ENCODE measurements at places on chromosomes 7 and 10.

- no peak for DNase-seq
Observed at GRCh38 chr10:89069589-89069988, 79.0 kb downstream of the FAS start.

DNA sequence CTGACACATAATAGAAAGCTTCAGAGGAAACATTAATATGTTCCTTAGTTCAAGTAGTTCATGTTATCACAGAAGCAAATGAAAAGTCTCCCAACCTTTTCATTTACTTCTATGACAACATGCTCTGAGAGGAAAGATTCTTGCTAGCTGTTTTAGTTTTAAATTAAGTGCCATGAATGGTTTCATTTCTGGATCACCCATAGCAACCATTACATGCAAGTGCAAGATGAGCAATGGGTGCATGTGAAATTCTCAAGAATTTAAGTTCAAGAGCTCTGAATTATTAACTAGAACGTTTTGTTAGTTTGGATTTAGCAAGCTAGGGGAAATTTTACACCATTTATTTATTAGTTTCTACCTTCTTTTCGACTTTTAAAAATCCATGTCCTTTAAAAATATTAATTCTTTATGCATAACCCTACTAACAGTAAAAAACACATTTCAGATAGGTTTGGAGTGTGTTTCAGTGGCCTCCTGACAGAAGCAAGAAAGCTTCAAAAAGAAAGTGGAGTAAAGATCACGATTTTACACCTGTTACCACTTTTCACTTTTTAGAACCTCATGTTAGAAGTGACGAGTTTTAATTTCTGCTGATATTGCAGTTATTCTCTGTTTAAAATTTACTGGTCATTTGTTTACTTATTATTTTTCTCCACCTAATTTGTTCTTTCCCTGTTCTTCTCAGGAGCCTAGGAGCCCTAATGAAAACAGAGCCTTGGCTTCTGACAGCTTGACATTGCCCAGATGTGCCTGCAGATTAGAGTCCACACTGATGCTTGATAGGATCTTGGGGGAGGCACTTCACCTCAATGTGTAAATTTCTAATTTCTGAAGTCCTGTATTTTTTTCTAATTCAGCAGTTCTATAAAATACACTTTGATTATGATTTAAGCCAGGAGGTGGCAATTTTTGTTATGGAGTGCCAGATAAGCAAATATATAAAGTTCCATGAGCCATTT is 995.3 kb upstream of the PHF14 start:
- no peak for DNase-seq

- DNase-seq, result no peak
Observed at GRCh38 chr7:101628522-101628921, 574 bp downstream of the MYL10 start.

- no peak for DNase-seq
Observed at GRCh38 chr10:58384095-58384494, 1.1 kb upstream of the TFAM start.

DNA sequence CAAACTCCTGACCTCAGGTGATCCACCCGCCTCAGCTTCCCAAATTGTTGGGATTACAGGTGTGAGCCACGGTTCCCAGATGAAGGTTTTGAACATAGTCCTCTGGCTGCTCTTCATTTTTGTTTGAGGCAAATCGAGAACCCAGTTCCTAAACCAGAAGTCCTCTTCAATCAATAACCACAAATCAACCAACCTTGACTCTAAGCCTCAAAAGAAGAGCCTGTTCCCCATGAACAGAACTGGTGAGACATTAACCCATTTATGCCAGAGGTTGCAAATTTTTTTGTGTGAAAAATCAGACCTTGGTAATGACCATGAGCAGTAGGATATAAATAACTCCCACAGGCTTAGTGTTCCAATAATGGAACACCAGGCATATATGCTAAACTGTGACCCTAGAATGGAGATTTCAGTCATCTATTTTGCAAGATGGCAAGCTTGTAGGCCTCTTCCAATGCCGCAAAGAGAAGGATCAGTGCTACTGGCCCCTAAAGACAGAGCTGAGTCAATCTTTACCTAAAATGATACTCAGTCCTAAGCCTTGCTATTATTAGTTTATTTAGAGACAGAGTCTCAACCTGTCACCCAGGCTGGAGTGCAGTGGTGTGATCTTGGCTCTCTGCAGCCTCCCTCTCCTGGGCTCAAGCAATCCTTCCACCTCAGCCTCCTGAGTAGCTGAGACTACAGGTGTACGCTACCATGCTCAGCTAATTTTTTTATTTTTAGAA is 15.9 kb downstream of the KPNA7 start:
- no peak for DNase-seq

GRCh38 chr10:35165136-35165535 is 38.5 kb downstream of the CREM start:
- DNase-seq, result no peak

DNA sequence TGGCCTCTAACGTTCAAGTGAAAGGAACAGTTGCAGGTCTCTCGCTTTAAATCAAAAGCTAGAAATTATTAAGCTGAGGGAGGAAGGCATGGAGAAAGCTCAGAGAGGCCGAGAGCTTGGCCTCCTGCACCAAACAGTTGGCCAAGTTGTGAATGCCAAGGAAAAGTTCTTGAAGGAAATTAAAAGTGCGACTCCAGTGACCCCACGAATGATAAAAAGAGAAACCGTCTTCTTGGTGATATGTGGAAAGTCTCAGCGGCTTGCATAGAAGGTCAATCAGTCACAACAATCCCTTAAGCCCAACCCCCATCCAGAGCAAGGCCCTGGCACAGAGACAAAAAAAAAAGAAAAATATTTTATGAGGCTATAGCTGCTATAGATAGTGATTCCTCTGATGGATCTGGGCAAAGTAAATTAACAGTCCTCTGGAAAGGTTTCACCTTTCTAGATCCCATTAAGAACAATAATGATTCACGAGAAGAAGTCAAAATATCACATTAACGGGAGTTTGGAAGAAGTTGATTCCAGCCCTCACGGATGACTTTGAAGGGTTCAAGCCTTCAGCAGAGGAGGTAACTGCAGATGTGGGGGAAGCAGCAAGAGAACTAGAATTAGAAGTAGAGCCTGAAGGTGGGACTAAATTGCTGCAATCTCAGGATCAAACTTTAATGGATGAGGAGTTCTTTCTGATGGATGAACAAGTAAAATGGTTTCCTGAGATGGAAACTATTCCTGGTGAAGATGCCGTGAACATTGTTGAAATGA is 42.5 kb upstream of the INPP5A start:
- no peak for DNase-seq

- no peak for DNase-seq
Observed at GRCh38 chr7:55134786-55135185, 116.0 kb downstream of the EGFR start.

DNA sequence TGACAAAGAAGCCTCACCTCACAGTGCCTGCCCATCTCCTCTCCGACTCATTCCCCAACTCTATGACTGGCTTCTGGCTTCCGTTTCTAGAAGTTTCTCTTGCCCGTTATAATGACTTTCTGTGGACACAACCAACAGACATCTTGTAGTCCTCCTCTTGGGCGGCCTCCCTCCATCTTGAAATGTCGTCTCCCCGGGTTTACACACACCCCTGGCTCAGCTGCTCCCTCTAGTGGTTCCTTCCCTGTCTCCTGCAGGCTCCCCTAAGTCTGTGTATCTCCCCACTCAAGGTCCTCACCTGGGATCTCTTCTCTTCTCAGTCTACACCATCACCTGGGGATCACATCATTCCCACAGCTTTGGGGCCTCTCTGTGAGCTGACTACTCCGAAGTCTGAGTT is 123.4 kb upstream of the NEBL start:
- peak; percentile 12 for DNase-seq

DNA sequence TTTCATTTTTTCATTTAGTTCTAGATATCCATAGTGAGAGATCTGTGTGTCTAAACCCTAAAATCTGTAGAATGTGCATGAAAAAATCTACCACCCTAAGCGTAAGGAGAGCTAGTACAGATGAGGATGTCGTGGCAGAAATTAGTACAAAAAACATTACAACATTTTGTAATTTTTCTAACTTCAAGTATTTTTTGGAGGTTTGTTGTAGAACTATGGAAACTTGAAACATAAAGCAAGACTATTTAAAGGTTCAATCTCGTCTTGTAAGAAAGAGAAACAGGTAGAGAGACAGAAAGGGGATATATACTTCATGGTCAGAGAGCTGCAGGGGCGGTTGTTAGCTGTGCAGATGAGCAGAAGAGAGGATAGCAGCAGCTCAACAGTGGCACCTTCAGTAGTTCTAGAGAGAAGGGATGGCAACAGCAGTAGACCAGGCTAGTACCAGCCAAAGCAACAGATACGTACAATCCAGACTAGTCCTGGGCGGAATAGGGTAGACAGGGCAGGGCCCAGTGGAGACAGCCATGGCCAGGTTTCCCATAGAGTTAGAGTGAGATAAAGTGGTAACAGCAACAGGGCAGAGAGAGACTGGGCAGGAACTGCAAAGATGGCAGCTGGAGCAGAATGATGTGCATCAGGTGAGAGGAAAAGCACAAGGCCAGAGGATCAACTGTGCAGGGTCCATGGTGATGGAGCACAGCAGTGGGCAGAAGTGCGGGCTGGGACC is 145.2 kb downstream of the FRMD4A start:
- DNase-seq, result peak; percentile 38

DNA sequence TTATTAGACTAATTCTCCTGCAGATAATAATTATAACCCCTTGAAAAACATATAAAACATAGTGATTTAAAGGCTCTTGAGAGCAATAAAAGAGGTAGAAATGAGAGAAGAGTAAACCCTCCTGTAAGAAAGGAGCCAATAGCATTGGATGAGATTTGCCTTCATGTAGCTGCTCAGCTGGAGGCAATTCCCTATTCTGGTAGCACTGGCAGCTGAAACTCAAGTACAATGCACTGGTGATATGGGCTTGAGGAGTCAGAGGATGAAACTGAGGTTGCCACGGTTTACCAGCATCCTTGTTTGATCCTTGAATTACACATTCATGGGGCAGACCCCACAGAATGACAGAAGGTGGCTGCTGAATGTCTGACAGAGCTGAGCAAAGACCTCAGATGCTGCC is 76.4 kb downstream of the CTTNBP2 start:
- DNase-seq, result no peak

- DNase-seq, result no peak
Observed at GRCh38 chr10:26448706-26449435, 10.7 kb downstream of the APBB1IP start.

DNA sequence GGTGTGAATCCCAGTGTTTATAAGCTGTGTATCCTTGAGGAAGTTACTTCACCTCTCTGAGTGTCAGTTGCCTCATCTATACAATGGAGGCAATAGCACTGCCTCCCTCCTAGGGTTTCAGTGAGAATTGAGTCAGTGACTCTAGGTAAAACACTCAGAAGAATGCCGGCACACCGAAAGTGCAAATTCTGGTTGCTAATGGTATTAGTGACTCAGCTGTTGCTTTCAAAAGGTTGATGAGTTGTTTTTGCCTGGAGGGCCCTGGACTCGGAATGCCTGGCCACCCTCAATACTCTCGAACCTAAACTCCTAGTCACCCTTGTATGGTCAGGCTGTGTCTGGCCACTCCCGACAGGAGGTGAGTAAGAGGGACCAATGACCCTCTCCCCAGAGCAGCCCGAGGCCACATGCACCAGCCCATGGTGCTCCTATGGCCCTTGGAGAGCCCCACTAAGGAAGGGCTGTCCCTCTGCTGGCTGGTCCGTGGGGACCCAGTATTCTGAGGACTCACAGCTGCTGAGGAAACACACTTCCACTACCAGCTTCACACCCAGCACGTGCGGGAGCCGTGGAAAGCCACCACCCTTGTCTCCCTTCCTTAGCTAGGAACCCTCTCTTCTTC is 60.2 kb downstream of the CALML3 start:
- DNase-seq, result no peak

GRCh38 chr7:127486654-127487053 is 94.1 kb upstream of the ZNF800 start:
- no peak for DNase-seq

DNA sequence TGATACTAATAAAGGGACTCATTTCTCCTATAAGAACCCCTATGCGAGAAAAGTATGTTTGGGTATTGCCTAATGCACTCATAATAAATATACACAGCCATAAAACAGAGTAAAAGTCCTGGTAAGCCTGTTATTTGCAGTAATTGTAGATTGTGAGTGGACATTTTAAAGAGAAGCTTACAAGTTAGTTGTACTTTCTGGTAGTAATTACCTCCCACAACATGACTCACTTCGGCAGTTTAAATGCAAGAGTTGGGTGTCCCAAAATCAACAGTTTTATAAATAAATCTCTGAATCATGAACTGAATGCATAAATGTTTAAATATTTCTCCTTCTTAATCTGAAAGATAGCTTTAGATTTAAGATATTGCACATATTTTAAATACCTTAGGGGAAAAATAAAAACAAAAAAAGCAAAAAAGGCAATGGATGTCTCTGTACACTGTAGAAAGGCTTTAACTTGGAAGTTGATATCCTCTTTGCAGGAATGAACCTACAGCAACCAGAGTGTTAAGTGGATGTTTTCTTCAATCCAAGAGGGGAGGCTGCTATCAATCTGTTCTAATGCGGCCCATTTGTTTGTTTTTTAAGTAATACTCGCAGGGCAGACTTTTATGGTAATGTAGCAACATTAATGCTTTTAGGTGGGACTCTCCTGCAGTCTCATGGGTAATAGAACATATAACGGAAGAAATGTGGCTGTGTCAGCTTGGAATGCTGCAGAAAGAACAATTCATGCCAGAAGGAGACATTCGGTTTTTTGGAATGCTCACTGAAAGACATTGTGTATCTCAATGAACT is 57.3 kb upstream of the ZEB1 start:
- no peak for DNase-seq

Data from stimulated activated CD4-positive, alpha-beta T cell treated with anti-CD3 and anti-CD28 coated beads, Interleukin-4, amount 100 ng/mL, for 1 hour (primary cell).